ENCODE measurements at places on chromosomes 3 and 15.
A peak's percentile ranks its signal among the peaks of the same experiment; 100 is the strongest.

DNA sequence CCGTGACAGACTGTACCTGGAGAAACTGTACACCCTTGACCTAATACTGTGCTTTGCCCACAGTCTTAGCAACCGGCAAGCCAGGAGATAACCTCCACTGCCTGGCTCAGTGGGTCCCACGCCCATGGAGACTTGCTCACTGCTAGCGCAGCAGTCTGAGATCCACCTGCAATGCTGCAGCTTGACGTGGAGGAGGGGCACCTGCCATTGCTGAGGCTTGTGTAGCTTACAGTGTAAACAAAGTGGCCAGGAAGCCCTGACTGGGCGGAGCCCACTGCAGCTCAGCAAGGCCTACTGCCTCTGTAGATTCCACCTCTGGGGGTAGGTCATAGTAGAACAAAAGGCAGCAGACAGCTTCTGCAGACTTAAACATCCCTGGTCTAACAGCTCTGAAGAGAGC is 189.3 kb downstream of the EDEM1 start:
- no peak for DNase-seq

GRCh38 chr3:28188686-28189085 is 52.7 kb upstream of the CMC1 start:
- DNase-seq: no peak

- DNase-seq: no peak
Measured at GRCh38 chr15:44573386-44573785, 36.4 kb downstream of the EIF3J start.

DNA sequence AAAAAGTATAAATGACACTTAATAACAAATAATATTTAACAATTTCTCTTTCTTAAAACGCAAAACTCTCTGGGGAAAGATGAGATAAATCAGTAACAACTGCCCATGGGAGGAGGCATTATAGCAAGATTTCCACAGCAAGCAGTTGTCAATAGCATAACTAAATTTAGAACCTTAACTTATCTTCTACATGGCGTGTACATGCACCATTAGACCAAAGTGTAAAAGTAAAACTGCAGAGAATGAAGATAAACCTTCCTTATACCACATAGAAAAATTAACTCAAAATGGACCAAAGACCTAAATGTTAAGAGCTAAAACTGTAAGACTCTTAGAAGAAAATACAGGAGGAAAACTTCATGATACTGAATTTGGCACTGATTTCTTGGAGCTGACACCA is 39.9 kb downstream of the MYO5A start:
- no peak for DNase-seq

- no peak for DNase-seq
Measured at GRCh38 chr3:178546079-178546478, 9.8 kb downstream of the KCNMB2 start.

GRCh38 chr15:42723068-42723467 is 13.9 kb downstream of the CDAN1 start:
- no peak for DNase-seq

- DNase-seq: no peak
Measured at GRCh38 chr3:80785475-80785874, 976.0 kb downstream of the GBE1 start.

- DNase-seq: no peak
Measured at GRCh38 chr3:47117807-47118364, 46.0 kb downstream of the SETD2 start.

DNA sequence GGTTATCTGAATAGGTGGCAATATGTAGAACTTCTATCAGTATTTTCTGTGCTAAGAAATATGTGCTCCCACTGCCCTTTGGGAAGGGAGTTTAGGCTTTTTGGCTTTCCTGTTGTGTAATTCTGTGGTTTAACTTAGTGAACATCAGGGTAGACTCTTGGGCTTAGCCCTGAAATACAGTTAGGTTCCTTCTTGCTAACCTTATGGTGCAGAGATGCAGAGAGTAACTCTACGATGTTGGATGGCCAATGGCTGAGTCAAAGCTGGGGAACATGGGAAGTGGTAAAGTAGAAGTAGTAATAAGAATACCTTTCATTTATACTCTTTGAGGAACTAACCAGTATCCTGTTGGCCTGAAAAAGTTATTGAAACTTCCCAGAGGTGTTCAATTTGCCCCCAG is 80.8 kb upstream of the IL12A start:
- DNase-seq: no peak

- DNase-seq: no peak
Measured at GRCh38 chr15:49645941-49646340, 25.1 kb downstream of the DTWD1 start.

GRCh38 chr3:126132751-126133511 is 47.5 kb downstream of the ALDH1L1 start:
- DNase-seq: no peak

- peak; percentile 80 for DNase-seq
Measured at GRCh38 chr15:66841953-66842681, 140.1 kb downstream of the SMAD6 start.

DNA sequence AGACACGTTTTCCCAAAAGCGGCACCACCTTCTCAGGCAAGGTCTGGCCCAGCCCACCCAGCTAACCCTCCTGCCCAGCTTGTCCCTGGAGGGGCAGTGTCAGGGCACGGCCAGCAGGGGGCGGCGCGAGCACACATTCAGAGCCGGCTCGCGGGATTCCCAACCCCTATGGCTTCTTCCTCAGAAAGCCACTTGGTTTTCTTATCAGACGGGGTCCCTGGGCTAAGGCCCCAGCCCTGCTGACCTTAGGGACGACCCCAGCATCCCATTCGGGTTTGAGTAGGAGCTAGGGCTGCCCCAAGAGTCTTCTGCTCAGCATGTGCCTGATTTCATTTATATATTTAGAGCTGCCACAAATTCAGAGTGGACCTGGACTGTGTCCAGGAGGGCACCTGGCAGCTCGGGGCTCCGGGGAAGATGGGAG is 14.5 kb downstream of the RLBP1 start:
- peak; percentile 81 for DNase-seq

- DNase-seq: no peak
Measured at GRCh38 chr3:135125171-135125801, 330.2 kb downstream of the EPHB1 start.

DNA sequence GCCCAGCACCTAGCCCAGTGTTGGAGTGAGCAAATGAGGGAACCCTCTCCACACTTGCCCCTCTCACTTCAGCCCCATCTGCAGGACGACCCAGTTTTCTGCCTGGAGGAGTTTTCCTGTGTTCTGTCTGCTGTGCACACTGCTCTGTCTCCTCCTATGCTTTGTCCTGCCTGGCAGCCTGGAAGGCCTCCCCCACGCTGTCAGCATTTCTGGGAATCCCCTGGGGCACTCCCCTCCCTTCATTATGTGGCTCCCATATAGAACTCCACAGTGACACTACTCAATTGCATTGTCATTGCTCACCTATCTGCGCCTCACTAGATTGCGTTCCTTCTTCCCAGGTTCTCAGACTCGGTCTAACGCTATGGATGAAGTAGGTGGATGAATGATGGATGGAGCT is 13.9 kb downstream of the CLSTN2 start:
- no peak for DNase-seq

DNA sequence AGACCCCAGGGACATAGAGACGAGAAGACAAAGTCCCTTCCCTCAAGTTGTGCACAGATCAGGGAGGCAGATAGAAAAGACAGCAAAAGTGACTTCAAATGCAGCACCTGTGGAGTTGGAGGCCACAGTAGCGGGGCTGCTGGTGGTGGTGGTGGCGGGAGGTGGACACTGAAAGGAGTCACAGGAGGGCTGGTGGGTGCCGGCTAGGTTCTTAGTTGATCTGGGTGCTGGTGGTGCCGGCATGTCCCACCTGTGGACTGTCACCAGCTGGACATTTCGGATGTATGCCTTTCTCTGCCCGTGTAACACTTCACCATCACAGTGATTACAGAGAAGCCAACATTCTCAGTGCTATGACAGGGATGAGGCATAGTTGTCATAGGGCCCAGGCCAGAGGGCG is 49.2 kb upstream of the MTMR10 start:
- no peak for DNase-seq

- DNase-seq: no peak
Measured at GRCh38 chr15:49044002-49044401, 2.2 kb downstream of the SECISBP2L start.

GRCh38 chr3:176663387-176663786 is 533.9 kb downstream of the TBL1XR1 start:
- DNase-seq: no peak

GRCh38 chr3:149917124-149917667 is 53.5 kb downstream of the PFN2 start:
- no peak for DNase-seq

DNA sequence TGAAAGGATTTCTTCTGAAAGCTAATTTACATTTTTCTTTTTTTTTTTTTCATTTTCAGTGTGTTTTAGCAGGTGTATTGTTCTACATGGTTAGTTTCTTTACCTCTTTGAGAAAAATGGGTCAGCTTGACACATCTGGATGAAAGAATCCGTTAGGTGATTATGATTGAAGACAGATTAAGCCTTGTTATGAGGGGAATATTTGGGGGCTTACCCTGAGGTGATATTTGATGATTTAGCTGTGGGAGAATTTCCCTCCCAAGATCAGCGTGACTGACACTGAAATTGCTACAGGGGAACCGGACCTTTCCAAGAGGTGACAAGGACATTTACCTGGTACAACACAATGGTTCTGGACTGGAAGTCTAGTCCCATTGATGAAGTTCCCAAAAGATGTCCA is 147.5 kb downstream of the NFKBIZ start:
- DNase-seq: no peak

GRCh38 chr3:63914312-63914711 is 2.1 kb upstream of the SCAANT1 start:
- DNase-seq: no peak

DNA sequence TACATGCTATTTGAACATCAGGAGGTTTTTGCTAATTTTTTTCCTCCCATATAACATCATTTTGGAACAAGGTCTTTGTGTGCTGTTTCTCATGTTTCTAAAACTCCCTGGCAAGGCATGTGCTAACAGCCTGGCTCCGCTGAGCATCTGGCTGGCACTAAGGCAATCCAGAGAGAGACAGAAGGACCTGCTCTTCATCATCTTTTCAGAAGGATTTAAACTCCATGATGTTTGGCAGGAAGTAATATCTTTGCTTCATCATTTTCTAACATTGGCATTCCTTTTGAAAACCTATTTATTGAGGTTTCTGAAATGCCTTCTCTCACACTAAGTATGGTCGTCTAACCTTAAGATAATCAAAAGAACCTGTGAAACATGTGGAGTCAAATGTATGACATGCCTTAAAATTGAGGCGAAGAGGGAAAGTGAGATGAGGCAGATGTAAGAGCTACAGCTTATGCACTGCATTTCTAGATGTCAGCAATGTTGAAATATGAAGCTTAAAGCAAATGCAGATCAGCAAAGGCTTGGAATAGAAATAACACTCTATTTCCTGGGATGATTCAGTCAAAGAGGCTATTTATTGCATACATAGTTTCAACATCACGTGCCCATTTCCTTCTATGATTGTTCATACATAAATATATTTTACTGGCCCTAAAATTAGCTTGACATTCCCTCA is 592.0 kb downstream of the ZNF385D start:
- no peak for DNase-seq

- no peak for DNase-seq
Measured at GRCh38 chr3:112973325-112974177, 1.4 kb downstream of the CD200R1 start.

- DNase-seq: no peak
Measured at GRCh38 chr15:29097168-29097567, 172.5 kb downstream of the NSMCE3 start.

DNA sequence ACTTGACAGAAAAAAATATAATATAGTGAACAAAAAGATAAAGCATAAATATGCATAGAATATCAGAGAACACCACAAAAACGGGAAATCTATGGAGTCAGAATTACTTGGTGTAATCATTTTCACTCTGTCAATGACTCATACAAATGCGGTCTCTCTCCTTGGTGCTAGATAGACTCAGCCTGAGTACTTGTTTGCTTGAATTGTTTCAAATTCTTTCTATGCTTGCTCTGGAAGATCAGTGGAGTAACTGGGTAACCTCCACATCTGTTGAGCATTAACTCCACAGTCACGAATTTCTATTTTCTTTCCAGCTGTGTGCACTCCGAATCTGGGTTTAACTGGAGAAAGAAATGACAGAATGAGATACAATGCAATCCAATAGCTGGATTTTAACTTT is 760.4 kb downstream of the ZPLD1 start:
- no peak for DNase-seq

GRCh38 chr15:98076021-98076816 is 115.7 kb downstream of the ARRDC4 start:
- no peak for DNase-seq

GRCh38 chr15:96889734-96890480 is 559.4 kb downstream of the NR2F2 start:
- no peak for DNase-seq

DNA sequence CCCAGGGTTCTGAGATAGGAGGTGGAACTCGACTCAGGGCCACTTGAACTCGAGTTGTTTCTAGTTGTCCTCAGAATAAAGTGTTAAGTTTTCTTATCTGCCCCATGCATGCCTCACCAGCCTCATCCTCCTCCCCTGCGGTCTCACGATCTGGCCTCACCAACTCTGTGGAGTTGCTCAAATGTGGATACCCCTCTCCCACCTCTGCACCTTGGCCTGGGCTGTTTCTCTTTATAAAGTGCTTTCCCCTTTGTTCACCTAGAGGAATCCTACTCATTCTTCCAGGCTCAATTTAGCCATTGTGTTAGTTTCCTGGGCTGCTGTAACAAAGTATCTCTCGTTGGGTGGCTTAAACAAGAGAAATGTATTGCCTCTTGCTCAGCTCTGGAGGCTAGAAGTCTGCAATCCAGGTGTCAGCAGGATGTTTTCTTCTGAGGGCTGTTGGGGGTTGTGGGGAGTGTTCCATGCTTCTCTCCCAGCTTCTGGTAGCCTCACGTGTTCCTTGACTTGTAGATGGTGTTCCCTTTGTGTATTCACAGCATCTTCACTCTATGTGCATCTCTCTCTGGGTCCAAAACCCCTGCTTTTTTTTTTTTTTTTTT is 100.7 kb downstream of the MEX3B start:
- no peak for DNase-seq

GRCh38 chr3:142828703-142829305 is 60.1 kb downstream of the PCOLCE2 start:
- DNase-seq: peak; percentile 38

- DNase-seq: no peak
Measured at GRCh38 chr15:80526556-80527340, 122.6 kb downstream of the ARNT2 start.

DNA sequence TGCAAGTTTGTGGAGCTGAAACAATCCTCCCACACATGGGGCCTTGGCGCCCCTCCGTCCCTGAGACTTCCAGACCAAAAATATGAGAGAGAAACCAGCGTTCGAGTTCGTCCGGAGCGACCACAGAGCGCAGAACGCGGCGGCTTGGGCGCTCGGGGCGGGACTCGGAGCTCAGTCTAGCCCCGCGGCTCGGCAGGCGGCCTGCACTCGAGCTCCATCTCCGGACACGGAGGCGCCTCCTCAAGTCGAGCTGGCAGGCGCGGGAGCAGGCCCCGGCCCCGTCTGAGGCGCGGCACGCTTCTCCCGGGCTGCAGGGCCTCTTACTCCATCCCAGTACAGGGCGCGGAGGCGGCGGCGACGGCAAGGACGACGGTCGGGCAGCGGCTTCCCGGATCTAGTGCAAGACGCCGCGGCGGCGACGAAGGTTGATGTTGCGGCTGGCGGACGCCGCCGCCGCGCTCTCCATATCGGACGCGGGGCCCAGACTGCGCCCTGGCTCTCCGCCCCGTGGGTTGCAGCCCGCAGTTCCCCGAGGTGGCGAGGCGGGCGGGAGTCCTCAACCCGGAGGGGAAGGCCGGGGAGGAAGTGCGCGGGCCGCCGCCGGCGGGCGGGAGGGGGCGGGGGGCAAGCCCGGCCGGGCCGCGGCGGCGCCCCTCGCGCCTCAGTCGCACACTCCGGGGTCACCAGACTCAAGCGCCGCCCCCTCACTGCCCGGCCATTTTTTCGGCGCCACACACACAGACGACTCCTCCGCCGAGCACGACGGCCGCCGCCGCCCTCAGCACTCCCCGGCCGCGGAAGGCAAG is 674 bp downstream of the MSL2 start:
- DNase-seq: peak; percentile 53

All from 8988T (cell line).